ENCODE measurements at places on chromosomes 12 and 14.

DNA sequence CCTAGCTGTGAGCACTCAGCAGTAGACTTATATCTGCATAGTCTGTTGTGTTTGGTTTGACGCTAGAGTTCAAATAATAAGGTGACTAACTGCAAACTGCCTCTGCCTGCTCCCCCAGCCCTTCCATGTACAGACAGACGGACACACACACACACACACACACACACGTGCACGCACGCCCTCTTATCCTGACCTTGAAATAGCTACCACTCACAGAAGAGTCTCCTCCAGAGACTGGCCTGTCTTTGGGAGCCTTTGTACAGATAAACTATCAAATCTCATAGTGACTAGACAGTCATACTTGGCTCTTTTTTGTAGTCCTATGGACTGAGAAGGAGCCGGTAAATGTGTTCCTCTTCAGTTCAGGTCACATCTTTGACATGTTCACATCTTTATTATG, 158.4 kb downstream of the FBXL14 start:
- no peak for DNase-seq

DNA sequence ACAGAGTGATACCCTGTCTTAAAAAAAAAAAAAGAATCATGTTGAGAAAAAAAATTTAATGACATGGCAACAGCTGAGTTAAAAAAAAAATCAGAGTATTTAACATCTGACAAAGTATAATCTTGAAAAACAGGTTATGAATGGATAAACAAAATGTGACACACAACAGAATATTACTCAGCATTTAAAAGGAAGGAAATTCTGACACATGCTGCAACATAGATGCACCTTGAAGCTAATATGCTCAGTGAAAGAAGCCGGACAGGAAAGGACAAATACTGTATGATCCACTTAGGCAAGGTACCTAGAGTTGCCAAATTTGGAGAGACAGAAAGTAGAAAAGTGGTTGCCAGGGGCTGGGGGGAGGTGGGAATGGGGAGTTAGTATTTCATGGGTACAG, 19.4 kb upstream of the EIF2B2 start:
- DNase-seq, result no peak

DNA sequence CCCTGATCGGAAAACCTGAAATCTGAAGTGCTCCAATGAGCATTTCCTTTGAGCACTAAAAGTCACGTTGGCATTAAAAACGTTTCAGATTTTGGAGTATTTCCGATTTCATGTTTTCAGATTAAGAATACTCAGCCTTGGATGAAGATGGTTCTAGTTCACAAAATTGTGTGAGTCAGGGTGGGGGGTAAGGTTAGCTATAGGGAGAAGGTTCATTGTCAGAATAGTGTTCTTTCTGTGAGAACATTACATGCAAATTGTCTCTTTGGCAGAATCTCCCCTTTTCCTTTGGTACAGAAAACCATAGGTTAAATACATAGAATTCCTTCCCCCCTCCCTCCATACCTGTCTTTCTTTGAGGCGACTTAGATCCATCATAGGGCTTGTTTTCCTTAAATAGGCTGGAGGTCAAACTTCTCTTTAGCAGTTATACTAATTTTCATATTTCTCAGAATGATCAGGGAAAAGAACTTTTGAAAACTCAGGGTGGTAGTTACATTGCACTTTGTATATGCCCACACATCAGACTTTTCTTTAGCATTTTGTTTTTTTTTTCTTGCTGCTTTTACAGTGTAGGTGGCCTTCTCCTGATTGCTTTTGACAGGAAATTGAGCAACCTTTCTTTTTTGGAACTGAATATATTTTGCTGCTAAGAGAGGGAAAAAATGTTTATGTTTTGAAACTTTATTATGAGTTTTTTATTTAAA, 503.5 kb downstream of the PCNX1 start:
- DNase-seq, result no peak

DNA sequence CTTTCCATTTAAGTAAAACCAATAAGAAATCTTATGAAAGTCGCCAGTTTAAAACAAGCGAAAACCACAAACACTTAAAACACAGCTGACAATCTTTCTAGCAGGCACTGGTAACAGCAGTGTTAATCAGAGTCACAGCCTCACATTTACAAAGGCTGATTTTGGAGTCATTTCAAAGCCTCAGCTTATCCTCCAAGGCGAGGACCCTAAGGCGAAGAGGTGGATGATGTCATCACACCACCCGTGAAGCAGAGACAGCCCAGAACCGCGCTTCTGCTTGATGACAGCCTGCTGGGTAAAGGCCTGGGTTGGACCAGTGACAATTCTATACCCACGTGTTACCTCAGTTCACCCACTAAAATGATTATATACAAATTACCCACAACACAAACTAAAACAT, 10.1 kb downstream of the GOLGA3 start:
- DNase-seq, result no peak

DNA sequence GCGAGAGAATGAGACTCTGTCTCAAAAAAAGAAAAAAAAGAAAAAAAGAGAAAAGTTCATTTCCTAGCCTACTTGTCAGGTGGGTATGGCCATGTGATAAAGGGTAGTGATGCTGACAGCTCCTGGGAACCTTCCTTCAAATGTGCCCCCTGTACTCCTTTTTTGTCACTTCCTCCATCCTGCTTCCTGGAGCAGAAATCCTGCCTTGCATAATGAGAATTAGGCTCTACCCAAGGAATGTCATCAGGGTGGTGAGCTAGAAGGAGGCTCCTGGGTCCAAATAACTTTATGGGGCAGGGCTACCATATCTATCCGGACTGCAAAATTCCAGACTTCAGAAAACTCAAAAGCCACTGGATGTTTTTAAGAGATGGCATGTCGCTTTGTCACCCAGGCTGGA, 27.8 kb upstream of the FBXO34 start:
- DNase-seq, result no peak

GRCh38 chr12:55874443-55874842, 31.7 kb upstream of the MMP19 start:
- no peak for DNase-seq

GRCh38 chr12:106134294-106134949, 4.3 kb downstream of the NUAK1 start:
- no peak for DNase-seq

DNA sequence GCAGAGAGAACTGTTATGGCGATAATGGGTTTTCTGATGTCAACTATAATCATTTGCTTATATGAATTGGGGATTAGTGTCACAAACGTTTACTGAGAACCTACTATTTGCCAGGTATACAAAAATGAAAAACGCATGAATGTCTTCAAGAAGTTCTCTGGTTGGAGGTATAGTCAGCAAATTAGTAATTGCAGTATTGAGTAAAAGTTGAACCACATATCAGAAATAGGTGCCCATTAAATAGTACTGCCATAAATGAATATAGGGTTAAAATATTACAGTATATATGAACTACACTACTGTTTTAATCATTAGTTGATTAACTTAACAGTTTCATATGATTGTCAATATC, 60.0 kb downstream of the PTPRB start:
- DNase-seq, result no peak

GRCh38 chr12:40794087-40794486, 101.8 kb downstream of the CNTN1 start:
- no peak for DNase-seq

GRCh38 chr12:104011253-104011652, 38.7 kb downstream of the GLT8D2 start:
- DNase-seq, result no peak
